Activated CD8-positive, alpha-beta memory T cell treated with anti-CD3 and anti-CD28 coated beads, Interleukin-2, amount 50 U/mL, for 48 hours (primary cell): ENCODE measurements at places on chromosomes 3 and 15.
A peak's percentile ranks its signal among the peaks of the same experiment; 100 is the strongest.

GRCh38 chr3:124878561-124879336 is 8.4 kb downstream of the ITGB5 start:
- no peak for DNase-seq

GRCh38 chr3:30233913-30234646 is 372.3 kb upstream of the TGFBR2 start:
- no peak for DNase-seq

- no peak for DNase-seq
These were observed 1.9 kb downstream of the SPTBN5 start for GRCh38 chr15:41891946-41892345.

GRCh38 chr3:133938770-133939462 is 43.2 kb upstream of the RAB6B start:
- DNase-seq = peak; percentile 30

GRCh38 chr15:83721981-83722380 is 68.1 kb downstream of the ADAMTSL3 start:
- DNase-seq = no peak

DNA sequence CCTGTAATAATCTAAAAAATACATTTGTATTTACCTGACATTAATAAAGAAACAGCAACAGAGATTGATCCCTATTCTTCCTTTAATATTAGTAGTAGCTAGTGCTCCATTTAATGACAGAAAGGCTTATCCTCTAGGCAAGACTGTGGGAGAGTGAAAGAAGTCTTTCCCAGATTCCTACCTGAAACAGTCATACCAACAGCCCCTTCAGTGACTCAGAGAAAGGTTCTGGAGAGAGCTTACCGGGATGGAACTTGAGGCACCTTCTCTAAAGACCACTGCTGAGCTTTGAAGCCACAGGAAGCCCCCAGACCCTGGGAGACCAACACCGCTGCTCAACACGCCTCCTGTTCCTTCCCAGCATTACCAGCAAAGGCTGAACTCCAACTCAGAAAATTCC is 66.9 kb upstream of the FGF12 start:
- DNase-seq = no peak

GRCh38 chr3:17195192-17195611 is 310.4 kb downstream of the PLCL2 start:
- no peak for DNase-seq

GRCh38 chr15:66715720-66716655 is 14.0 kb downstream of the SMAD6 start:
- no peak for DNase-seq

- DNase-seq = no peak
These were observed 56.2 kb downstream of the EIF3J start for GRCh38 chr15:44593042-44593736.

- DNase-seq = no peak
These were observed 3.5 kb upstream of the ITGB5 start for GRCh38 chr3:124890573-124891190.

DNA sequence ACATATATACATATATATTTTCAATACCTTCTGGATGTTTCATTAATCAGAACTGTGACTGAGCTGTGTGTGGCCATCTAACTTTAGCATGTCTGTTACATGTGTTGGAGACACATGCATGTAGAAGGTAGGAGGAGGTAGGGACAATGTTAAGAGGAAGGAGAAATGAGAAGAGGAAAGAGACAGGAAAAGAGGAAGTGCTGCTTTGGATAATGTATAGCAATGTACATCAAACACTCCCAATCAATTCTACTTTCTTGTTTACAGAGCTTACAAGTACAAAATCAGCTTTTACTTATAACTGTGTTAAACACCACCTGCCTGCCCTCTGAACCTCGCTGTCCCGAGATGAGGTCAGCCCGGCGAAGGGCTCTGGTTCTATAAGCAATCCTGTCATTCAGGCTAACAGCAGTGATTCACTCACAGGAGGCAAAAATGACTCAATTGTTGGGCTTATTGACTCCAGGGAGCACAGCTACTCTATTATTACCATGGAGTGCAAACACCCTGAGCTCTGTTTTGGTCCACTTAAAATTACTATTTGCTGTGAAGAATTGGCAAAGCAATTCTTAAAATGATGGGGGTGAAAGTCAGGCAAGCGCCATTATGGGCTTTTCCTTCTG is 188.9 kb downstream of the MEIS2 start:
- DNase-seq = no peak

DNA sequence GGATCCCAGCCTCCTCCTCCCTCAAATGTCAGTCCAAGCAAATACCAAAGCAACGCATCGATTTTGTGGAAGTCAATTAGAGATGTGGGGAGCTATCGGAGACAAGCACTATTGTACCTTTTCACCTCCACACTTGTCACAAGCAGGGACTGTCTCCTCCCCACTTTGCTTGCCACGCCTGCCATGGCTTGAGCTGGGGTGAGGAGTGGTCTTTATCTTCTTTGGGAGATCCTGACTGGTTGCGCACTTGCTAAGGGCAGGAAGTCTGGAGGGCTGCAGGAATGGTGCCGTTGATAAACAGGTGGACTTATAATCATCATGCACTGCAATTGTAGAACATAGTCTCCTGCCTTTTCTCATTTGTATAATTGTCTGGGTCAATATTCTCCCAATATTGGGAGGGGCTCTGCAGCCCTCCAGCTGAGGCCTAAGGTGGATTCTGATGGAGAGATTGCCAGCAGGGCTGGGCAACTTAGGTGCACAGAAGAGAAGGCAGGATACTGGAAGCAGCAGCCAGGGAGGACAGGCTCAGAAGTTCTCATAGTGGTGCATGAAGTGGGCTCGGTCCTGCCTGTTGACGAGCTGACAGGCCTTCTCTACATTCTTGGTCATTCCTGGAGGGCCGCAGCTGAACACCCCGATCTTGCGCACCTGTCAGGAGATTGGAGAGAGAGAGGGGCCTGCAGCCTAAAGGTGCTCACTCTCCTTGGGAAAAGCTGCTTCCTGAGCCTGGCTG is 20.2 kb downstream of the DUOX2 start:
- no peak for DNase-seq

- no peak for DNase-seq
These were observed 39.5 kb downstream of the TCF12 start for GRCh38 chr15:56957812-56958406.

GRCh38 chr3:182673336-182673735 is 120.0 kb upstream of the ATP11B start:
- DNase-seq = no peak

- DNase-seq = no peak
These were observed 34.8 kb downstream of the MINDY4B start for GRCh38 chr3:150870406-150870805.

DNA sequence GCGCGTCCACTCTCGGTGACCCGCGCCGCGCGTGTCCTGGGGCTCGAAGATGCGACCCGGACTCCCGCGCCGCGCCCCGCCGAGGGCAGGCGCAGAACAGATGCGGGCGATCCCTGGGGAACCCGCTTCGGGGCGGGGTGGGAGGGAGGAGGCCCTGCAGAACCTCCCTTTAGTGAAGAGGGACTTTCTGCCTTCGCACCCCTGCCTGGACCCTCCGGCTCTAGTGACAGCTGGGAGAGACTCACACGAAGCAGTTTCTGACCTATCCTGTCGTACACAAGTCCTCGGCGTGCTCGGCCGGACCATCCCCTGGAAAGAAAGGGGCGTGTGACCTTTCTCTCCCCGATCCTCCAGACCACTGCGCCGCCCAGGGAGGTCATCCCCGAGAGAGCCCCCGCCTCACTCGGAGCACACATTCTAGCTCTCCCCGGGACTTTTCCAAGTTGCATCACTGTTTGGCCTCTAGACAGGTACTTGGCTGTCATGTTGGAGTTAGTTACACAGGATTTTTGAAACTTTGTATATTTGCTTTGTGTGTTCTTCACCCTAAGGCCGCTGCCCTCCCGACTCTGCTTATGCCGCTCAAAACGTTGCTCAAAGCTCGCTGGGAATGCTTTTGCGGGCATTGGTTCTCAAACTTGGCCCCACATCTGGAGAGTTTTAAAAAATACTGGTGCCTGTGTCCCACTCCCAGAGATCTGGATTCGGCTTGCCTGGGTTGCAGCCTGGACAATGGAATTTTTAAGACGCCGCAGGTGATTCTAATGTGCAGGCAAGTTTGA is 582 bp downstream of the CGNL1 start:
- DNase-seq = no peak

- DNase-seq = no peak
These were observed 2.7 kb downstream of the ADAMTS7 start for GRCh38 chr15:78808550-78808949.

DNA sequence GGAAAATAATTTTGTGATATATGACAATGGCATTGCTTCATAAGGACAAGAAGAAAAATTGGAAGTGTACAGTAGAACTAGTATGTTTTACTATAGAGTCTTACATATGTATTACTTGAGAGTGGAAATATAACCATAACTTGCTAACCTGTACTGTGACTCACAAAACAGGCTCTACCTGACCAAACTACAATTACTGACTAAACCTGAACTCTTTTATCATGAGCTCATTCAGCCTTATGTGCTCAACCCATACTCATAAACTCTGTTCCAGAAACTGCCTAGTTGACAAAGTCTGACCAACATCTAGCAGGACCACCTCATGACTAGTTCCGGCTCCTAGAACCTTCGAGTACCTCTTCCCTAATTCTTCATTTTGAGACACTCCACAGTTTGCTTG is 6.3 kb downstream of the CDIN1 start:
- no peak for DNase-seq

DNA sequence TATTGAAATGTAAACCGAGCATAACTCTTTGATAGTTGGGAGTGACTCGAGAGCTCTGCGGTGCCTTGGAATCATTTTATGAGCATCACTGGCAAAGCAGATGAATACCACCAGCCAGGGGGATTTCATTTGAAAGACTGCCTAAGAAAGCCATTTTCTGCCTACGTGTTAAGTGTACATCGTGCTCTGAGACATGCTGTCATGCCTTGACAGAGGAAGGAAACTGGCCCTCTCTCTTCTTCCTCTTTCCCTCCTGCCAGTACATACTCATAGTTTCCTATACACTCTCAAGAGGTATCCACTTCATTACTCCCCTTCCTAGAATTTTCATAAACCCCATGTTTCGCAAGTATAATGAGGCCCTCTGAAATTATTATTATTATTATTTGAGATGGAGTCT is 8.8 kb downstream of the BCL2A1 start:
- no peak for DNase-seq

GRCh38 chr3:39541917-39542329 is 74.4 kb downstream of the MOBP start:
- DNase-seq = no peak

DNA sequence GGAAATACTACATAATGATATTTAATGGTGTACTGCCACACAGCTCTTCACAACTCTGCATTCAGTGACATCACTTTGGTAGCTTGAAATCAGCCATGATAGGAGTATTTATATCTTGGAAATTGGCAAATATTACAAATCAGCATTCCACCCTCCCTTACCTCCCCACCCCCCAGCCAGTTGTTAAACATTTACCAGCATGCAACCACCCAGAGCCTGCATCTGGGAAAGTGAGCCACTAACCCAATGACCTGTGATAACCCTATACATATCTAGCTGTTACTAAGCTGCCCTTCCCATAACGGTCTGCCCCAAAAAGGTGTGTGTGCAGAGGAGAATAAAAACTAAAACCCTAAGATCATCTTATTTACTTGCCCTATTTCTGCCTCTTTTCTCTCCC is 44.6 kb upstream of the SATB1 start:
- DNase-seq = no peak

DNA sequence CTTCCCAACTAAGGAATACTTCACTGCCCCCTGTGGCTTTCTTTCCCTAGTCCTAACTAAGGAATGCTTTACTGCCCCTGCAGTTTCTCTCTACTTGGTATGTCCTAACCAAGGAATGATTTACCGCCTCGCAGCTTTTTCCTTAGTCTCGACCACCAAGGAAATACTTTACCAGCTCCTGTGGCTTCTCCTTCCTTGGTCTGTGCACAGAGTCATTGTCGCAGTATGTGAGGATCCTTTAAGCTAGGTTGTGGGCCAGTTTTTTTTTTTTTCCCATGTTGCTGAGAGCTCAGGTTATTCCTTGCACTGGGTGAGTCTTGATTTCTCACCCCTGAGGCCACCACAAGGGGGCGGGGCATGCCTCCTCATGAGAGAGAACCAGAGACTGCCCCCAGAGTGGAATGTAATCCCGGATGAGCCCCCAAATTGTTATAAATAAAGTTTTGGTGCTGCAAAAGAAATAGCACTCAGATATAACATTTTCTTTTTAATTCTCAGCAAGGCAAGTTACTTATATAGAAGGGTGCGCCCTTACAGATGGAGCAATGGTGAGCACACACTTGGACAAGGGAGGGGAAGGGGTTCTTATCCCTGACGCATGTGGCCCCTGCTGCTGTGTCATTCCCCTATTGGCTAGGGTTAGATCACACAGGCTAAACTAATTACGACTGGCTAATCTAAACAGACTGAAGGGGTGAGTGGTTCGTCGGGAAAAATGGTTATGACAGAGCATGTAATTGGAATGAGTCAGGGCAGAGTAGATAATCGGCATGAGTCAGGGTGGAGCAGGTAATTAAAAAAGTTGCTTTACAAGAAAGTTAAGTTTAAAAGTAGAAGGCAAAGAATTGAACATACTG is 27.0 kb downstream of the NDUFB4 start:
- DNase-seq = no peak

- DNase-seq = no peak
These were observed 225.2 kb upstream of the ICE2 start for GRCh38 chr15:60704129-60704528.

DNA sequence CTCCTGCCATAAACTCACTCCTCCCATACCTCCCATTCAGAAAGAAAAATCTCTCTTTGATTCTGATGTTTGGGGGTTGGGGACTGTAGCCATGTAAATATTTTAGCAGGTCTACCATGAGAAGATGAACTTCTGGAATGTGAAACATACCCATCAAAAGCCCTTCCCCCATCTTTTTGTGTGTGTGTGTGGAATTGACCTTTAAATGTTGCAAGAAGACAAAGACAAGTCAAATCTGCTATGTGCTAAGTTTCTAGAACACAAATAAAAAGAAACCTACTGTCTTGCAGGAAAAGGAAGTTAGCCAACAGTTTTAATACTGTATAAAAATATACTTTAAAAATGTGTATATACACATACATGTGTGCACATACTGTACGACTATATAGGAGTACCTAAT is 29.7 kb upstream of the USP50 start:
- DNase-seq = no peak

GRCh38 chr3:191119415-191120295 is 79.4 kb upstream of the OSTN start:
- no peak for DNase-seq

DNA sequence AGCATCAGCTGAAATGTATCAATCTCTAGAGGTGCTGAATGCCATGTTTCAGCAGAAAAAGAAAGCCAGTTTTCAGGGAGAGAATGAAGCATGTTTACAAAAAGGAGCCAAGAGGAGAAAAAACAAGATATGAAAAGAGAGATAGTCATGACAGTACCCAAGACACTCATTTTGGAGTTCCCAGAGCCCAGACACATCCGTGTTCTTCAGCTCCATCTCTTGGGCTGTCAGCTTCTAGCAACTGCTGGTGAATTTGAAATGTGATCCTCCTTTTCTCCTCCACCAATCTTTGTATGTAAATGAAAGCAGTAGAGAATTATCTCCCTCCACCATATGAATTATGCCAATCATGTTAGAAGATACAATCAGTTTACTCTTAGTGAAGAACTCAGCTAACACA is 93.0 kb upstream of the SLC25A36 start:
- no peak for DNase-seq
